ENCODE measurements at places on chromosomes 11 and 22.

GRCh38 chr11:103942646-103943045 lies 93.8 kb upstream of the DDI1 start:
- DNase-seq, result no peak

GRCh38 chr22:37254209-37254866 lies 10.3 kb upstream of the RAC2 start:
- DNase-seq, result no peak

GRCh38 chr11:43784866-43785265 lies 95.8 kb upstream of the ALKBH3 start:
- DNase-seq, result no peak

- no peak for DNase-seq
Measured at GRCh38 chr11:55795256-55795655, at the start of gene OR5D14. OR5D14 (plus strand) TSS chr11:55795556; CDS start chr11:55795556, 0 bp downstream.

GRCh38 chr11:36149538-36150242 lies 139.5 kb downstream of the COMMD9 start:
- DNase-seq, result no peak

DNA sequence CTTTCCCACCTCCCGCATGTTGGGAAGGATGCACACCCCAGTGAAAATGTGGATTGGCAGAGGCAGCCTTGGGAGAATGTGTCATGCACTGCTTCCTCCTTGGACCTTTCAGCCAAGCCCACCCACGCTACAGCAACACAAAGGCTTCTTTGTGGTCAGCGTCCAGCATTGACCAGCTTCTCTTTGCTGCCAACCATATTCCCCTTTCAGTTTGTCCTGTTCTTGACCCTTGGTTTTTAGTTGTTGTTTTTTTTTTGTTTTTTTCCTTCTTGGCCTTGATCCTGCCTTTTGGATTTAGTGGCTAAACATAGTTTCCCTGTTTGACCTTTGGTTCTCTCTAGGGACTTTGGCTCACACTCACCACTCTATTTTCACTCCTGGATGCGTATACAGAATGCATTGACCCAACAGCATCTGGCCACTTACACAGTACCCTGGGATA lies 573.6 kb downstream of the INSC start:
- DNase-seq, result no peak

- DNase-seq, result no peak
Measured at GRCh38 chr11:132045107-132045506, 674.7 kb downstream of the NTM start.

DNA sequence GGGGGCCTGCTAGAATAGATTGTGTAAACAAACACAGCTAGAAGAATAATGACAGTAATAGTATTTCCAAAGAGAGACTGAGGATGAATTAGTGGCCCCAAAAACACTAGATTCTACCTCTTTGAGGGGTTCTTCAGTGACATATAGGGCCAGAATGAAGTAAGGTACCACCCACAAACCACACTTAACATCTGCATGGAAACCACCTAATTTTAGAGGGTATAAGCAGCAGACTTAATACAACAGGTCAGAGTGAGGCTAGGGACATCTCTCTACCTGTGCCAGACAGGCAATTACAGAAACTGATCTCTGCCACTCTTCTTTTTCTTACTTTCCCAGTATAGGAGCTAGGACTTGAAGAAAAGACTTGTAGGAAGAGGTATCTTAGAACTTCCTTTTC lies 20.1 kb downstream of the ELP4 start:
- no peak for DNase-seq

All from stimulated activated CD4-positive, alpha-beta T cell treated with anti-CD3 and anti-CD28 coated beads, Interleukin-1b, Interleukin-23, amount 100 ng/mL, for 1 hour (primary cell).